ENCODE measurements at places on chromosomes 11 and 22.

GRCh38 chr11:3971756-3972404 is 116.4 kb downstream of the STIM1 start:
- DNase-seq: no peak

- DNase-seq: peak; percentile 55
Measured at GRCh38 chr22:39900306-39901227, at the start of gene GRAP2. TSS of gene GRAP2 (plus strand) at chr22:39901084. CDS start at chr22:39947107, 46,023 bp downstream.

- no peak for DNase-seq
Measured at GRCh38 chr11:126307706-126308105, 3.8 kb downstream of the DCPS start.

- DNase-seq: no peak
Measured at GRCh38 chr11:127472505-127472904, 471.9 kb upstream of the KIRREL3 start.

GRCh38 chr22:48476577-48476976 is 1351.1 kb downstream of the BRD1 start:
- DNase-seq: no peak

GRCh38 chr11:120079750-120080610 is 57.9 kb downstream of the TRIM29 start:
- no peak for DNase-seq

DNA sequence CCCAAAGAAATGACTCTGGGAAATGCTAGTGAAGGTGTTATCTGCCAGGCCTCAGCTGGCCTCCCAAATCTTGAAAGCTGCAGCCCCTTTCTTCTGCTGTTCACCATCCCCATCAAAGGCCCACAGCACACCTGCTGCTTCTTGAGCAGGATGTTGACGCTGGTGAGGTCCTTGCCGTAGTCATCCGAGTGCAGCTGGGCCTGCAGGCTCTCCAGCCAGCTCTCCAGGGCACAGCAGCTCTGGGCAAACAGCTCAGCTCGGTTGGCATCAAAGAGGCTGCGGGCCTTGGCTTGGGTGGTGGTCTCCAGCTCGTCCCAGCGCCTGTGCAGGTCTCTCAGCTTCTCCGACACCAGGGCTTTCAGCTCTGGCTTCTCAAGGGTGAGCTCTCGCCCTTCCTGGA is 18.5 kb upstream of the RBM4B start:
- DNase-seq: no peak

- DNase-seq: no peak
Measured at GRCh38 chr11:79244798-79245197, 196.0 kb downstream of the TENM4 start.

- DNase-seq: no peak
Measured at GRCh38 chr11:114773541-114774338, 95.4 kb downstream of the NXPE2 start.

DNA sequence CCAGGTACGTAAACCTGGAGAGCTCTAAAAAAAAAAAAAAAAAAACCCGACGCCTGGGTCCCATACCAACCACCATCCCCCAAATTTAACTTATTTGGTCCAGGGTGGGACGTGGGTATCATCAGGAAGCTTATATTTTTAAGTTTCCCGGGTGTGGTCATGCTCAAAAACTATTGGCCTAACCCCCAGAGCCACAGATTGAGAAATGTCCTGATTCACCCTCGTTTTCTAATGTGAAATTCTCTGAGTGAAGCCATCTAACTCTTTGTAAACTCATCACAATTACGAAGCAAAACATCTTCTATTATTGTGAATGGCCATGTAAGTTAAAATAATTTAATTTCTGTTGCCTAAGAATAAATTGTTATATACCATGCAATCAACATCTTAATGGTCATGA is 29.6 kb downstream of the PAK1 start:
- no peak for DNase-seq

DNA sequence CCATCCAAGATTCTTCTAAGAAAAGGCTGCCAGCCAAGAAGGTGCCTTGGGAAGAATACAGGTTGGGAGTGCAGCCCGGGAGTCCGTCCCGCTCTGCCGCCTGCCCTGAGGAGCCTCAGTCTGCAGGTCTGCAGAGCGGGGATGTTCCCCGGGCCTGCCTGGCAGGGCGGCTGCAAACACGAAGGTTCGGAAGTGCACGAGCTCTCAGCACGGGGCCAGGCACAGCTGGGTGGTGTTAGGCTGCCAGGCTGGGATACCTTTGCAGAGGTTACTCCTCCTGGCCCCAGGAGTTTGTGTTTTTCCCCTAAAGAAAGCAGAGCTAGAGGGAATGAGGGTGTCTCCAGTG is 9.4 kb upstream of the PRR5 start:
- no peak for DNase-seq

DNA sequence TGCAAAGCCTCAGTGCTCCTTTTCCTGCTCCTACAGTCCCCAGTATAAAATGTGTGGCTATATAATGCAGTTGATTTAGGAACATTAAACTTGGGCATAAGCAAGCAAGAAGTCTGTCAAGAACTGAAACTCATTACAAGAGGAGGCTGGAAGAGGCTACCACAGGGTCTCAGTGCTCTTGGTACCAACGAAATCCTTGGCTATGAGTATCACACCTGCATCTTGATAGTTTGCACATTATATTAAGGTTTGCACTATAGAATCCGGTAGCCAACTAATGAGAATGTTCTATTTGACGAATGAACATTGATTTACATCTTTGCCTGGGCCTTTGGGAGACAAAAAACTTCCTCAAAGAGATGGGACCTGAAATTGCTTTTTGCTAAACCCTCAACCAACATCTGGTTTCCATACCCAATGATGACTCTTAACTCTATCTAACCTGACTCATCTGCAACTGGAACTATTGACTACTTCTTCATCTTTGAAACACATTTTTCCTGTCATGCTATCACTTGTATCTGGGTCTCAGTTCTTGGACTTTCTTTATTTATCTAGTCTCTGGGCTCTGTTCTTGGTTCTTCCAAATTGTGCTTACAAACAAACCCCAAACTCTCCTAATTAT is 207.2 kb upstream of the CTSC start:
- DNase-seq: no peak

DNA sequence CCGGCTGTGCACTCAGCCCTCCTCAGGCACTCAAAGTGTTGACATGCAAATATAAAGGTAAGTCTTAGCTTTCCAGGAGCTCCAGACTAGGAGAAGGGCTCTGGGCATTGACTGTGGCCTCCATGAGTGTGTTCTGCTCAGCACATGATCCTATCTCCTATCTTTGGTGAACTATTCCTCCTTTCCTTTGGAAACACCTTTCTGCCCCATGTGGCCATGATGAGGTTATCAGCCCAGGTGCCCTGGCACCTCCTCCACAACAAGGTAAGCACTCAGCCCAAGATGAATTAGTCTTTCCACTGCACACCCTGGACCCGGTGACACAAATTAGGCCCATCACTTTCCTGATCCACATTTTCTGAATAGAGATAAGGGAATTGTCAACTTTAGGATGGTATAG is 37.9 kb upstream of the LMO1 start:
- DNase-seq: no peak
